Breast epithelium (tissue), 4 donors: ENCODE measurements at places on chromosomes 4 and X. TPM values are rescaled to one million over a fixed set of nuclear protein-coding genes. Genes with fewer than 3 reads are reported as not detected.
A peak's percentile ranks its signal among the peaks of the same experiment; 100 is the strongest.

GRCh38 chr4:180640193-180640592, 1603.0 kb upstream of the TENM3 start:
- DNase-seq = no peak

GRCh38 chr4:168634276-168634802, 137.5 kb downstream of the PALLD start:
- peak; percentile 35 for DNase-seq

DNA sequence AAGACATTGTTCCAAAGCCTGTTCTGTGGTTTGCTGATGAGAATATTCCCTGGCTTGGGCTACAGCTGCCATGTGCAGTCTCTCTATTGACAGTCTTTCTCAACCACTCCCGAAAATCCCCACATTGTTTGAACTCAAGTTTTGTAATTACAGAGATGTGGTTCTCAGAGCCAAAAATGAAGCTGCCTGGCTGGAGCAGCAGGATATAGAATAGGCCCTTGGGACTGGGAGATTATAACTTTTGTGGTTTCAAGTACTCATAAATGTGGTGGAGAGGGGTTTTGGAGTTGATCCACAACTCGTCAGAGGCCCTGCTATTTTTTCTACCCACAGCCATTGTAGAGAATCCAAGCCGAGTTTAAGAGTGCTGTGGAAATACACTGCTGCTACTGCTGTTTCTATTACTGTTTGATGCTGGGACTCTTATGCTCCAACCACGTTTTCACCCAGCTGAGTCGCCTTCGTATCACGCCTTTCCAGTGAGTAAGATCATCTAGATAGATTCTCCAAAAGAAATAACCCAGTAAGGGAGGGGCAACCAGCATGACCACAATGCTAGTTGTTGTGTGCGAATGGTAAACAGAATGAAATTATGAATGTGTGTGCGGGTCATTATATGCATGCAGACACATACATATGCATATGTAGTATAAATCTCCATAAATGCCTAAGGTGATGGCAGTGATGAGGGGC, 57.1 kb upstream of the ATXN3L start:
- DNase-seq = peak; percentile 47

GRCh38 chrX:19372170-19372546, 28.4 kb downstream of the PDHA1 start:
- no peak for DNase-seq

- DNase-seq = no peak
These were observed 29.3 kb downstream of the DYNLT3 start for GRCh38 chrX:37818031-37818430.

GRCh38 chrX:87941841-87942240, 424.2 kb downstream of the KLHL4 start:
- peak; percentile 18 for DNase-seq

REELD1 gene
- total RNA-seq = 0.73 TPM

- no peak for DNase-seq
These were observed 1.1 kb upstream of the EPHA5 start for GRCh38 chr4:65671372-65671771.

DNA sequence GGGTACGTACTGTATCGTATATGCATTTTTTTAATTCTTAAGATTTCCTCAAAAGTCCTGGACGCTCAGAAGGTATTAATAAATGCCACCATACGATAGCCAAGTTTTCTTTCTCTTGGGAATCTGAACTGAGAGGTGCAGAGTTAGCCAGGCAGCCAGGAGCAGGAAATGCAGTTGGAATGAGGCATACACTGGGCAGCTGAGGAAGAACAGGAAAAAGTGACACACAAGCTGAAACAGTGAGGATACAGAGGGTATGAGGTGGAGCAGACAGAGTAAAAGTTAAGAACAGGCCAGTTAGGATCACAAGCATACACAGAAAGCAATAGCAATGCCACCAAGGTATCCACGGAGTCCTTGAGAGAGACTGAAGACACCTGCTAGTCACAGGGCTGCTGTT, 13.4 kb downstream of the UFSP2 start:
- DNase-seq = no peak

DNA sequence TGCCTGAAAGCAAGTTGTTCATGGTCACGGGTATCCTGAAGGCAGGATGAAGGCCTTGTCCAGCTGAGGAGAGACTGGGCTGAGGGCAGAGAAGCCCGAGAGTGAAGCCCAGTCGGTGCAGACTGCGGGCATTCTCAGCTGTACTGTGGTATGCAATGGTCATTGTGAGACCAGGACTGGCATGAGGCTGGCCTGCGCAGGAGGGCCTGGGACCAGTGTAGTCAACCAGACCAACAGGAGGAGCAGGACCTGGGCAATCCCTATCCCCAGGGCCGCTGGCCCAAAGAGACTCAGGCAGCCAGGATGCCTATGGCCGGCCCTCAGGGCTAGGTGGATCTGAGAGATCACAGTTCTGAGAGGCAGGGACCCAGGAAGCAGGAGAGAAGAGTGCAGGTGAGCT, 81.6 kb downstream of the NYX start:
- no peak for DNase-seq

GRCh38 chr4:3860061-3860912, 94.1 kb downstream of the ADRA2C start:
- DNase-seq = no peak

YY2 gene
- total RNA-seq = 3.5 TPM

DNA sequence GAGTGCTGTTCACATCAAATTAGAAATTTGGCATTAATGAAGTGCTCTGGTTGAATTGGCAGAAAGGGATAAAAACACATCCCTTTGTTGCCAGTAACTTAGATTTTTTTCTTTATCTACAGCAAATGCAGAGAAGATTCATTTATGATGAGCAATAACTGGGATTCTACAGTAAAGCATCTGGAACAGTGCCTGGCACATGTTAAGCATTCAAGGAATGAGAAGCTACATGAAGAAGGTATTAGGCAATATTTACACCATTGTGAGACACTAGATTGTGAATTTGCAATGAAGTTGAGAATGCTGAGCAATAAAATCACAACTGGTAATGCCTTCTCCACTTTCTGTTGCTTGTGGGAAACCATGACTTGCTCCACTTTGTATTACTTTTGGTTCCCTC, 33.5 kb downstream of the PCDH19 start:
- no peak for DNase-seq

COL25A1 gene
- 2.8 TPM for total RNA-seq

DNA sequence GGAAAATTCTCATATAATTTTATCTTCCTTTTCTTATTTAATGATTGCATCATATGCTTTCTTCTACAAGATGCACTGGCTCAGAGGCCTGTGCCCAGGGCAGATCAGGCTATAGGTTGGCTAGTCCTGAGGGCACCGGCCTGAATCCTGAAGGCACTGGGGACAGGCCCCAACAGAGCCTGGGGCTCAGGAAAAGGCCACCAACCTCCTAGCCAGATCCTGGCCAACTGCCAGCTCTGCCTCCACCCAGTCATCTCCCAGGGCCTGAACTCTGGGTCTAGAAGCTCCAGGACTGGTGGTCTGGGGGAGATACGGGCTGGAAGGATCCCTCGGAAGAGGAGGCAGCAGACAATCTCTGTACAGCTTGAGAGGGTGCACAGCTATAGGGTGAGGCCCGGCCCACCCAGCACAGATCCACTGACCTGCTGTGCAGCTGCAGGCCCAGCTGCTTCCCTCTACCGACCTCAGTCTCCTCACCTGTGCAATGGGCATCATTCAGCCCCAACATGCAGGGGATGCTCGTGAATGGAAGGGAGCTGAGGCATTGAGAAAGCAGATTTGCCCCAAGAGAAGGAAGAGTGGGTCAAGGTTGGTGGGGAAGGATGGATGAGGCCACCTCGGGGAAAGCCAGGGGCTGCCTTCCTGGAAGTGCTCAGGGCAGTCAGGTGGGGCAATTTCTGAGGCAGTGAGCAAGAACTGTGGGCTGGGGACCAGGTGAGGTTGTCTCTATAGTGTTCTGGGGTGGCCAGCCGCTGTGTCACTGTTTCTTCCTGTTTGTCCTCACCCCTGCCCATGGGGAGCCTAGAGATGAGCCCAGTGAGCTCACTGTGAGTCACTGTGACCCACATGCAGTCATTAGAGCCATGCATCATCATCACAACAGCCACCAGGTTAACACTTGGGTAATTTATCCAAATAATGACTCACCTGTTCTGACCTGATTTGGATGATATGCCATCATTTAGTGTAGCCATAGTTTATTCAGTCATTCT, 22.4 kb upstream of the XAGE2 start:
- no peak for DNase-seq

DNA sequence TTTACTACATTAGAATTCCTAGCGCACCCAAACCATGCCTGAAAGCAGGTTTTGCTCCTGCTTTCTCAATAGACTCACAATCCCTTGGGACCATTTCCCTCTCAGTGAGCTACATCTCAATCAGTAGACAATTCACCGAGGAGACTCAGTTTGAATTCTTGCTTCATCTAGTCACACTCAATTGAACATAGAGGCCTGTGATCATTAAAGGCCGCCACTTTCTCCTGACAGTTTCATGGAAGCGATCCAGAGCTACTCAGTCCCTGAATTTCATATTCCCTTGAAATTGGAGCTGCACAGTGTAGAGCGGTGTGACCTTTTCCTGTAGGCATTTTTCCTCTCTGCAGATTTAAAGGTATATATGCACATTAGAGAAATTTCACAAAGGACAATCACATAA, 193.9 kb upstream of the SPOCK3 start:
- DNase-seq = no peak

- DNase-seq = no peak
These were observed 97.7 kb upstream of the PTPN13 start for GRCh38 chr4:86496094-86497080.

GRCh38 chr4:156620786-156621185, 350.8 kb downstream of the PDGFC start:
- no peak for DNase-seq

- no peak for DNase-seq
These were observed 93.0 kb downstream of the IL13RA2 start for GRCh38 chrX:114924423-114924822.

DNA sequence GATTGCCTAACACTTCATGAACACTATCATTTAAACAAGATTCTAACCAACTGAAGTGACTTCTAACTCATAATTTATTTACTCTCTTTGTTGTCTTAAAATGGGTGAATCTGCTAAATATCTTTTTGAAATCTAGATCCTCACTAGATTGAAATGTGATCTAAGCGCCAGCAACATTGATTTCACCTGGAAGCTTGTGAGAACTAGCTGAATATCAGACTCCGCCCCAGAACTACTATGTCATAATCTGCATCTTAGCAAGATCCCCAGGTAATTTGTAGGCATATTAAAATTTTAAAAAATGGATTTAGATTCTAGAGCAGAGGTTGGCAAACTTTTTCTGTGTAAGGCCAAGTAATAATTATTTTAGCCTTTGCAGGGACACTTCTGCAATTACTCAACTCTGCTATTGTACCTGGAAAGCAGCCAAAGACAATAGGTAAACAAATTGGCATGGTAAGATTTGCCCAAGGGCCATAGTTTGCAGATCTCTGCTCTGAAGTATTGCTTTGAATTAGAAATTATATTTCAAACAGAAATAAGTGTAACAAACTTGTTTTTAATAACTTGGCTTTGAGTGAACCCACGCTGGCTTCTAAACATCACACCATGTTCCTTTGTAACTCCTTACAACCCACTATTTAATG, 121.5 kb downstream of the REELD1 start:
- no peak for DNase-seq

DNA sequence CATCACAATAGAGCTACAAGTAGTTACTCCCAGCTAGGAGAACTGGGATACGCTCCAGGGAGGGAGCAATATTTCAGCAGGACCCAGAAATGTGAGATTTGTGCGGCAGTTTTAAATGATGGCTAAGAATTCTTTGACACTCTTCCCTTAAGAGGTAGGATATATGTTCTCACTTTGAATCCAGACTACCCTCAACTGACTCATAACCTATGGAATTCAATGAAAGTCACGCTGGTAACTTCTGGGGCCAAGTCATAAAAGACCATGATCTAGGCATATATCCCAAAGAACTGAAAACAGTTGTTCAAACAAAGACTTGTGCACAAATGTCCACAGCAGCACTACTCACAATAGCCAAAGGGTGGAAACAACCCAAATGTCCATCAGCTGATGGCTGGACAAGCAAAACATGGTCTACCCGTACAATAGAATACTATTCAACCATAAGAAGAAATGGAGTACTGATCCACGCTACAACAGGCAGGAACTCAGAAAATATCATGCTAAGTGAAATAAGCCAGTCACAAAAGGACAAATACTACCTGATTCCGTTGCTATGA, 10.5 kb downstream of the CD99L2 start:
- DNase-seq = no peak

- DNase-seq = no peak
These were observed 3.6 kb downstream of the NEIL3 start for GRCh38 chr4:177313263-177313662.

DNA sequence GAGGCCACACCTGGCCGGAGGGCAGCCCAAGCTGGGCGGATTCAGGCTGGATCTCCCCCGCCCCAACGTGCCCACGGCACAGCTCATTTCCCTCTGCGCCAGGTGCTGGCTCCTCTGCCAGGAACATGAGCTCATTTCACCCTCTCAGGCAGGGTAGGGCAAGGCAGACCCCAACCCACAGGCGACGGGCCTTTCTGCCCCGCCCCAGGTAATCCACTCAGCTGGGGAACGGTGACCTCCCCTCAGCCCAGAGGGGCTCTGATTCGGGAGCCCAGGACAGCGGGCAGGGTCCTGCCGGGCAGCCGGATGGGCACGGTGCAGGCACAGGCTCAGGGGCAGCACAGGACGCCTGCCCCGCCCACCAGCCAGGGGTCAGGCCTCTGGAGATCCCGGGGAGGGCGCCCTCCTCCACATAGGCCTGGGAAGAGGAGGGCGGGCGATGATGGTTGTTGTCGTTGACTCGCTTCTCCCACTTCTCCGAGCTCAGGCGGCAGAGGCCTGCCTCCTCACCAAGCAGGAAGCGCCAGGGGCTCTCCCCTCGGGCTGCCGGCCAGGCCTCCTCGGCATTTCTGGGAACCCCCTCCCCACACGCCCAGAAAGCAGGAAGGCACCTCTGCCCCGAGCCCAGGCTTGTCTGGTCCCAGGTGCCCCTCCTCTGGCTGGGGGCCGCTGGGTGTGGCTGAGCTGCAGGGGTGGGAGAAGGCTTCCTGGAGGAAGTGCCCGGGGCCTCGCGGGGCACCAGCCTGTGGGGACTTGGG, 31.1 kb downstream of the TACC3 start:
- DNase-seq = no peak

- DNase-seq = no peak
These were observed 80.6 kb downstream of the VCX2 start for GRCh38 chrX:8090482-8090881.

GRCh38 chr4:151117371-151117962, 18.0 kb downstream of the RPS3A start:
- no peak for DNase-seq

DNA sequence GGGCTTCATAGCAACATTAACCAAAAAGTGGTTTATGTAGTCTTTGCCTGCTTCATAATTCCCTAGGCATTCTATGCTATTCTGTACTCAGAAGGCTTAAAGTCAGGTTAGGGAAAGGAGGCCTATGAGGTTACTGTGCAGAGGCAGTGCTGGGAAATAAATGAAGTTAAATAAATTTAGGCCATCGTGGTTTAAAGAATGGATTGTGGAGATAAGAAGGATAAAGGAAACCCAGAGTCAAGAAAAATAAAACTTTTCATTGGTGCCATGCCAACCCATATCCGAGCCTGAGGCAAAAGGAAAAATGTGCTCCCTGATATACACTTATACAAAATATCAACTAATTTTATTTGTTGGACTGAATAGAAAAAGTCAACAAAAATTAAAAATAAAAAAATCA, 70.2 kb downstream of the AR start:
- DNase-seq = no peak

- DNase-seq = no peak
These were observed 14.6 kb downstream of the AMOT start for GRCh38 chrX:112826023-112826422.

CXCL6 gene
- total RNA-seq = 2.2 TPM
